ENCODE measurements at places on chromosomes 16 and 17.

DNA sequence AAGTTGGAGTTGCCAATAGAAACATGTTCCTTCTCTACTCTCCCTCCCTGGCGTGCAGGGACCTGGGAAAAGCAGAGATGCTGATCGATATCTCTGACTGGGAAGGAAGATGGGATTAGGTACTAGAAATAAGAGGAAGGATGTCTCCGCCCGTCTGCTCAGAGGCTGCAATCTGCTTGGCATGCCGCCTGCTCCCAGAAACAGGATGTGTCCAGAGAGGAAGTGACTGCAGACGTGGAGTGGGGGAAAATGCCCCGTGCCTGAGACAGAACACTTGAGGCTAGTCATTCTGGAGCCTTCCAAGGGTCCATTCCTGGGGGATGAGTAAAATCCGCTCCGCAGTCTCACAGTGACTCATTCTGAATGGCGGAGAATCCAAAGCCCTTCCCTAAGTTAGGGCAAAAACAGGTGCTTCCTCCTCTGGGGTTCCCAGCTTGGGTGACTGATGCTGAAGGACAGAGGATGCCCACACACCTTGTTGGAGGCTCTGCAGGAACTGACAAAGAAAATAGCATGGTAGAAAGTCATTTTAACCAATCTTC is 45.0 kb upstream of the SMURF2 start:
- no peak for DNase-seq

DNA sequence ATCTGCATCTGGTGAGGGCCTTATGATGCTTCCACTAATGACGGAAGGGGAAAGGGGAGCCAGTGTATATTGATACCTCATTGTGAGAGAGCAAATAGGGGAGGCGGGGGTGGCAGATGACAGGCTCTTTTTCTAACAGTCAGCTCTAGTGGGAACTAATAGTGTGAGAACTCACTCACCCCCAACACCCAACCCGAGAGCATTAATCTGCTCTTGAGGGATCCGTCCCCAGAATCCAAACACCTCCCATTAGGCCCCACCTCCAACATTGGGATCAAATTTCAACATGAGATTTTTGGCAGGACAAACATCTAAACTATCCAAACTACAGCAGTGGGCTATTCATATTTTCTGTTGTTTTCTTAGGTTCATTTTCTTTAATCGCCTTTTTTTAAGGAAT is 54.4 kb downstream of the BPTF start:
- no peak for DNase-seq

- no peak for DNase-seq
Observed at GRCh38 chr17:75619506-75620431, 13.5 kb upstream of the SMIM5 start.

- DNase-seq: peak; percentile 76
Observed at GRCh38 chr16:525520-526180, 1.9 kb upstream of the CAPN15 start.

DNA sequence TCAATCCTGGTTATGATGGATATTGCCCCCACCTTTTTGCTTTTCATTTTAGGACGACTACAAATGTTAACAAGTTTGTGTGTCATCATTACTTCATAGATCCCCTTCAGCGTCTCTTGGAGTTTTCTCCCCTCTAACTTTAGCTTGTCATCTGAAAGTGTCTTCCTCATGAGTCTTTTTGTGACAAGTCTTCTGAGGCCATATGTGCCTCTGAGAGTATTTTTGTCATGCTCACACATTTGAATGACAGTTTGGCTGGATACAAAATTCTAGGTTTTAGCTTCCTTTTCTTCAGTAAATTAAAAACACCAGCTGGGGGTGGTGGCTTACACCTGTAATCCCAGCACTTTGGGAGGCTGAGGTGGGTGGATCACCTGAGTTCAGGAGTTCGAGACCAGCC is 203.8 kb upstream of the CHMP6 start:
- DNase-seq: no peak

- no peak for DNase-seq
Observed at GRCh38 chr17:44014133-44014436, 678 bp downstream of the TMEM101 start.

Measured in activated T-cell treated with anti-CD3 and anti-CD28 coated beads for 24 hours (primary cell).